ENCODE measurements at places on chromosomes 2 and 18.

DNA sequence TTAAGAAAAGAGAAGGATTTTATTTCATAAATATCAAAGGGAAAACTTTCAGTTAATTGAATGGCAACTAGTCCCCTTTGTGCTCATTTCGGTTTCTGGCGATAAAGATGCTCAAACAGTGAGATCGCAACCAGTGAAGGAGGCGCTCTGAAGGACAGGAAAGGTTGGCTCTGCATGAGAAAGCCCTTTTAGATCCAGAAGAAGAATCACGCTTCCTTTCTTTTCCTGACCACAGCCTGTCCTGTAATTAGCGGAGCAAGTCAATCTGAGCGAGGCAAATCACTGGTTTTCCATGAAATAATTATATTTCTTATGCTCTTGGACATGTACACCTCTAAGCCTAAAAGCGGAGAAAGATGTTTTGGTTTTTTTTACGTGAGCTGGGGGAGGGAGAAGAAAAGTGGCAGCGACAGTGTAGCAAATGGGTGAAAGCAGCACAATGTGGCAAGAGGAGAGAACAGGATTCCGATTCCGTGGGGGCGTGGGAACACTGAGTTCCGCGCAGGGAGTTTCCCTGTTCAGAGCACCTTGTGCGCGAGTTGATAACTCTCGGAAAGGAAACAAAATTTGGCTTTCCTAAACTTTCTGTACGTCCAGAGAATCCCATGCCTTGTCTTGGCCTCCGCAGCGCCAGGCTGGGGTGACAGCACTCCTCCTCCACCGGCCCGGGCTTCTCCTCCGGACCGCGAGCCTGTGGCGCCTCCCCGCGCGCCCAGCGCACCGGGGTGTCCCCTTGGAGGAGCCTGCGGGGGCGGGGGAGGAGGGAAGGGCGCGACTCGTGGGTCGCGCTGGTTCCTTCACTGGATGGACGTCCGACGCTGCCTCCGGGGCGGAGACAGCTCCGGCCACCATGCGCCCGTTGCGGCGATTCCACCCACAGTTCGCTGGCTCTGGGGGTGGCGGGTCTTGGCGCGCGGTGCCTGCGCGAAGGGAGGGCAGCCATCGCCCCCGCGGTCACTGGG lies 620 bp upstream of the SLC9A2 start:
- no peak for DNase-seq

DNA sequence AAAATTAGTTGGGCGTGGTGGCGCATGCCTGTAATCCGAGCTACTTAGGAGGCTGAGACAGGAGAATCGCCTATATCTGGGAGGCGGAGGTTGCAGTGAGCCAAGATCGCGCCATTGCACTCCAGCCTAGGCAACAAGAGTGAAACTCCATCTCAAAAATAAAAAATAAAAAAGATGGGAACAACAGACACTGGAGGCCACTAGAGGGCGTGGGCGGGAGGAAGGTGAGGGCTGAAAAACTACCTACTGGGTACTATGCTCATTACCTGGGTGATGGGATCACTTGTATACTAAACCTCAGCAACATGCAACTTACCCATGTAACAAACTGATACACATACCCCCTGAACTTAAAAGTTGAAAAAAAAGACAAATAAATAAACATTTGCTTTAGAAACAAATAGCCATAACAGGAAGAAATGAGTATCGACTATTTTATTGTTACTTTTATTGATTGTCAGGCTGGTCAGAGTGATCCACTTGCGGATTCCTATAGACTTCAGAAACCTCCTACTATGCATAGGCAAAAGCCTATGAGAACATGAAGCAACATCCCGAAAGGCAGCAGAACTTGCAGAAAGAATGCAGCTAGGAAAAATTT lies 61.0 kb downstream of the TMEM163 start:
- DNase-seq, result peak; percentile 46

- DNase-seq, result peak; percentile 58
Measured at GRCh38 chr2:181143790-181144300, 163.4 kb downstream of the UBE2E3 start.

- no peak for DNase-seq
Measured at GRCh38 chr18:78542204-78542603, 437.4 kb upstream of the SALL3 start.

DNA sequence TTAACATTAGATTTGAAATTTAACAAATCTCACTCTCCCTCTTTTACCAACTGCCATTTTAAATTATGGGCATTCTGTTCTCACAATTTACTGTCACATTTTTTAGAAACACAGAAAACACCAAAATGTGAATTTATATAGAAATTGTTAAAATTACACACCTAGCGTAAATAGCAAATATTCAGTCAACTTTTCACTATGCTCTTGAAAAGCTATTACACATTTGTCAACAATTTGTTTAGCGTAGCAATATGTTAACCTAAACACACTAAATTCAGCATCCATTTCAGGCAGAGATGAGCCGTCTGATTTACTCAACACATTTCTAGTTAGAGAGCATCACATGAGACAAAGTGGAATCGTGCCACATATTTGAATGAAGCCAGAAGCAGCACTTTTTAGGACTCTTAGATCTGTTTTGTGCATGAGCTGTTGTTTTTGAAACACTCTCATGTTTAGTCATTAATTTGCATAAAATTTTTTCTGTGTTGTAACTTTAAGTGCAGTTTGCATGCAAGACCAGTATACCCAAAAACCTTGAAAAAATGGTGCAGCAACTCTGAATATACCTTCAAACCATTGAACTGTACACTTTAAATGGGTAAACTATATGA lies 8.2 kb downstream of the TTC32 start:
- no peak for DNase-seq

- DNase-seq, result no peak
Measured at GRCh38 chr2:177313162-177313781, 48.7 kb upstream of the NFE2L2 start.

- DNase-seq, result no peak
Measured at GRCh38 chr18:76846217-76846616, 23.9 kb downstream of the ZNF236 start.

DNA sequence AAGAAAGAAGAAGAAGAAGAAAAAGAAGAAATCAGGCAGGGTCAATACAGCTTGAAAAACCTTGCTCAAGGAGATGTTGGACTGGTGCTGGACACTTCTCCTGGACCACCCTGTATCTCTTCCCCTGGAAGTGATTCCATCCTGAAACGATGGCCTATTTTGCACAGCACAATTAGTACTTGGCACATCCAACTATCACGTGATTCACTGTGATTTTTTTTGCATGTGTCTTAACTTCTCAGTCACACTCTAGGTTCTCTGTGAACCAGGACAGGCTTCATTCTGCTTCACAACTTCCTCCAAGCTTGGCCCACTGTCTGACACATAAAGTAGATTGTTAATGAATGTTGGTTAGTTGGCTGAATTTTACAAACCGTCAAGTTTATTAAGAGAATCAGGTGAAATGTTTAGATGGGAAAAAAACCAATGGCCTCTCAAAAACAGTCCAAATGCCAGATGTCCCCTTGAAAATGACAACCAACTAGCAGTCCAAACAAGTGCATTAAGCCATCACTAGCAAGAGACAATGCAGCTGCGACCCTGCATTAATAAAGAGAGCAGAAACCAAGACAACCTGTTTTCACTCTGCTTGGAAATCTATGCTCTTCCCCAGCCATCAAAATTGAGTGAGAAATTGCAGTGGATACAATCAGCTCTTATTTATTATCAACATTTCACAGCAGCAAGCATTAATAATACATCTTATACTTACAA lies 300.0 kb upstream of the CHAC2 start:
- DNase-seq, result no peak

DNA sequence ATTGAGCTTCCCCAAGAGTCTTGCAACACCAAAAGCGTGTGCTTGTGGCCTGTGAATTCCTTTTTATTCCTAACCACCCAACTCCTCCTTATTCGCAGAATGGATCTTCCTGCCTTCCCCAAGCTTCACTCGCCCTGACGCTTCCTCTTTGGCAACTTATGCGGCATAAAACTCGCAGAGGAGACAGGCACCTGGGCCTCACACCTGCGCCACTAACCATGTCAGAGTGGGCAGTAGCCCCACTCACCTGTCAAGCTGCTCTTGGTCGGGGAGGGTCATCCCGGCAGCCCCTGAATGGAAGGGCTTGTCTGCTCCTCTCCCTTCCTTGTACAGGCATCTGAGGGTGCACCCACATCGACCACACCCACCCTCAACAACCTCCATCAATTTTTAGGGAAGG lies 106.9 kb upstream of the GPC1 start:
- no peak for DNase-seq

DNA sequence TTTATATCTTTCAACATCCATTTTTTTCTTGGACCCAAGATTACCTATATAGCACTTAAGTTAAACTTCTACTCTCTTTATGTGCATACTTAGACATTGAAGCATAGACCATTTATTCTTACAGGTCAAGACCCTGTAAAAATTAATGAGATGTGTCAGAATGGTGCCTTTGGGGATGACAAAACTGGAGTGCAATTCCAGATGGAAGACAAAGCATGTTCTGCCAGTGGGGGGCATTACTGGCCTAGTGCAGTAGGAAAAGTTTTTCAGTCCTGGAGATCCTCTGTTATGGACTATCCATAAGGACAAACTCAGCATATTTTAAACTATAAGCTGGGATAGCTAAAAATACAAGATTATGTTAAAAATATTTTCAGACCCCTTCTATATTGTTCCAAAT lies 57.8 kb upstream of the MMADHC start:
- no peak for DNase-seq

DNA sequence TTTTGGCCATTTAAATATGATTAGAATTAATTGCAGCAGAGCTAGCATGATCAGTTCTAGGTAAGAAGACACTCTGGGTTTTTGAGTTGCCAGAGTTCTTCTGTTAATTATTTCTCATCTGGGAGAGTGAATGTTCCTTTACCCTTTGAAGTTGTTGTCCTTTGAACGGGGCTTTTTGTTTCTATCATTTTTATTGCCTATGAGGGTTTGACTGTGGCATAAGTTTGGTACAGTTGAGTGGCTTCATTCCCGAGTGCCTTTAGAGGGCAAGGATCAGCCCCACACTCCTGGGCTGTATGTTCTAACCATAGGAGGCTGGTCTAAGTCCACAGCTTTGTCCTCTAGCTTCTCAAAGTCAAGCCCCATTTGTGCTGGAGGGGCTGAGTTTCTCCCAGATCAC lies 804.3 kb downstream of the KCNJ3 start:
- no peak for DNase-seq

DNA sequence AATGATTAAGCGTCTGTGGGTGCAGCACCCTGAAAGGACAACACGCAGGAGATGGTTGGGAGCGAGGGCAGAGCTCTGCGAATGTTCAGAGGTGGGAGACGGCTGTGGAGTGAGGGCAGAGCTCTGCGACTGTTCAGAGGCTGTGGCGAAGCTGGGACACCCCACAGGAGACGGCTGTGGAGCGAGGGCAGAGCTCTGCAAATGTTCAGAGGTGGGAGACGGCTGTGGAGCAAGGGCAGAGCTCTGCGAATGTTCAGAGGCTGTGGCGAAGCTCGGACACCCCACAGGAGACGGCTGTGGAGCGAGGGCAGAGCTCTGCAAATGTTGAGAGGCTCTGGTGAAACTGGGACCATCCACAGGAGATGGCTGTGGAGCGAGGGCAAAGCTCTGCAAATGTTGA lies 40.0 kb upstream of the SNTG2 start:
- DNase-seq, result no peak

DNA sequence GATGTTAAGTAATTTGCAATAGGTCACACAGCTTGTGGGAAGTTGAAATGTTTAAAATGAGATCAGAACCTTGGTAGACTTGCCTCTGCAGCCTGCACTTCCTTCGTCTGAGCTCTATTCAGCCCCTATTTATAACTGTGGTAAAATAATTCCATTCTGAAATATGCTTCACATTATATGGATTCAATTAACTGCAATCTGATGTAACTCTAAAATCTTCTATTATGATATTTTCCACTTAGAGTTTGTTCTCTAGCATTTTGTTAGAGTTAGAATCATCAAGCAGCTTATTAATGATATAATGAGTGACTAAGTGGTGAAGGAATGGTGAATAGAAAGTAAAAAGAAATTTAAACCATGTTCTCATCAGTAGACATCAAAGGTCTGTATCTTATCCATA lies 139.6 kb upstream of the ARHGAP28 start:
- no peak for DNase-seq

DNA sequence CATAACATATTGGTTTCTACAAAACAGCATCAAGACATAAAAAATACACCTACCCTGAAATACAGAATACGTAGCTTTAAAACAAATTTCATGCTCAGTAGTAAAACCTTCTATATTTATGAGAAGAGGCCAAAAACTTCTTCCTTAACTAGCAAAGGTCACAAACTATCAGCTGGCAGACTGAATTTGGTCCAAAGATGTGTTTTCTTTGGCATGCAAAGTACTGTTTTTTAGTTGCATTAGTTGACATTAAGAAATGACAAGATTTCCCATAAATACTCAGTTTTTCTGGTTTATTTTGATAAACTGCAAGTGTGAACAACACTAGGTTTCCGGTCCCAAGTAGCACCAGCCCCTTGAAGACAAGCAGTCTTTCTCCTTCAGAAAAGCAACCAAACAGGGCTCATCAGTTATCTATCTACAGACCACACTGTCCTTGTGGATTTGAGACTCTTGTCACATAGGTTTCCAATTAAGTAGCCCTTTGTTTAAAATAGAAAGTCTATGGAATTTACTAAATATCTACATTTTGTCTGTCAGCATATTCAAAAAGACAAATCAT lies 35.6 kb downstream of the SLC25A12 start:
- DNase-seq, result no peak

DNA sequence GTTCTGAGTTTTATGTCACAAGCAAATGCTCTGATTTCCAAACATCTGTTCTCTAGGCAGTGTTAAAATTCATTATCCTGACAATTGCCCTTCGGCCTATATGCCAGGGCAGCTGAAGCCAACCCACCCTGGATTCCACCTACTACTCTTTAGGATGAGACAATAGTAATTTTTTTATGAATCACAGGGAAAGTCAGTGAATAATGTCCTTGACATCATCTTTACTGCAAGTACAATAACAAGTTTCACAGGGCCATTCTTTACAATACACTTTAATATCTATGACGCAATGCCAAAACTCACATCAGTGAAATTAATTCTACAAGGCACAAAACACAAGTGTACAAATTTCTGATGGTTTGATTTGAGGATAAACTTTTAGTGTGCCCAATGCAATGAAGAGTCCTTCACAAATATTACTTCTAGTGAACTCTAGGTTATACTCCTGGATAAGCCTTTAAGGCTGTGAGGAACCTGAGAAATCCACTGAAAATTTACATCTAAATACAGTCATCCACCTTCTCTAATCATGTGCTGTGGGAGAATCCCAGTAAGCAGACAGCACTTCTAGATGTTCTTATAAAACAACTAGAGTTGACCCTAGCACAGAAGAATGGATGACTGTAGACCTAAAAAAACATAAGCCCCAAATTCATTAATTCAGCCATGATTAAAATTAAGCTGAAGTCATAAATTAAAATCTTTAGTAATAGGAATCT lies 77.3 kb upstream of the CTLA4 start:
- no peak for DNase-seq

DNA sequence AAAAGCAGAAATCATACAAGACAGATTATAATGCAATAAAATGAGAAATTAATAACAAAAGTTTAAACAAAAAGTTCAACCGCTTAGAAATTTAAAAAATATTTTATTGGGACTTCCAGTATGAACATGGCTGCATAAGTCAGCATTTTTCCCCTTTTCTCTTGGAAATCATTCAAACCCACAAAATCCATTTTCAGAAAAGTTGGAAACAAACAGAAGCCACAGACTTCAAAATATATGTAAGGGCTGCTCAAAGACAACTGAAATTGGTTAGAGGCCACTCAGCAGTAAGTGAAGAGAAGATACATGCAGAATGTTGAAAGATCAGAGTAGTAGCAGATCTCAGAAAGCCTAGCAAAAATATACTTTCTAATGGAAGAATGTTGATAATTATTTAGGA lies 194.0 kb downstream of the DYSF start:
- no peak for DNase-seq

Data from CD4-positive, alpha-beta memory T cell (primary cell).